Stromal cell of bone marrow (primary cell): ENCODE measurements at places on chromosomes 6 and 20.

DNA sequence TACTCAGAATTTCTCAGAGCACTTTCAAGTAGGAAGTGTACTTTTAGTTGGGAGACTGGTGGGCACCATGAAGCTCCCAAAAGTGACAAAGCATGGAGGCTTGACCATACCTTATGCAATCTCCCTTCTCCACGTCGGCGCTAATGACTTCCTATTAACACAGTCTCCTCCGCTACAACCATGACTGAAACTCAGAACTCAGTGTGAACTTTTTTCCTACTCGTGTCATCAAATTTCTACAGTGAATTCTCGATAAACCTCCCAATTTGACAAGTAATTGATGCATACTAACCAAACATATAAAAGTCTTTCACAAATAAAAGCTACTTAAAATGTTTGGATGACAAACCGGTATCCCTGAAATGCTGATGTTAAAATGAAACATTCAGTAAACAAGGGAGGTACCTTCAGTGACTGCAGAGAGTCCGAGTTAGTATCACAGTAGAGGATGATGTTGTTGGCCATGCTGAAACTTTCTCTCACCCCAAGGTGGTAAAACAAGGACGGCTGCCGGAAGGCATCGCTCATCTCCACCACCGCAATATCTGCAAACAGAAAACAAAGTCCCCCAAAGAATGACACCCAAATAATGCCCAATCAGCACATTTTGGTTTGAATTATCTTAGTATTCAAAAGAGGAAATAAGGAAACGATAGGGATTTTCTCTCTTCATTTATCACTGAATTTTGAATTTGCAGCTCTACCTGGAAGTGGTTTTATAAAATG lies 72.1 kb downstream of the MAP3K5 start:
- no peak for DNase-seq

DNA sequence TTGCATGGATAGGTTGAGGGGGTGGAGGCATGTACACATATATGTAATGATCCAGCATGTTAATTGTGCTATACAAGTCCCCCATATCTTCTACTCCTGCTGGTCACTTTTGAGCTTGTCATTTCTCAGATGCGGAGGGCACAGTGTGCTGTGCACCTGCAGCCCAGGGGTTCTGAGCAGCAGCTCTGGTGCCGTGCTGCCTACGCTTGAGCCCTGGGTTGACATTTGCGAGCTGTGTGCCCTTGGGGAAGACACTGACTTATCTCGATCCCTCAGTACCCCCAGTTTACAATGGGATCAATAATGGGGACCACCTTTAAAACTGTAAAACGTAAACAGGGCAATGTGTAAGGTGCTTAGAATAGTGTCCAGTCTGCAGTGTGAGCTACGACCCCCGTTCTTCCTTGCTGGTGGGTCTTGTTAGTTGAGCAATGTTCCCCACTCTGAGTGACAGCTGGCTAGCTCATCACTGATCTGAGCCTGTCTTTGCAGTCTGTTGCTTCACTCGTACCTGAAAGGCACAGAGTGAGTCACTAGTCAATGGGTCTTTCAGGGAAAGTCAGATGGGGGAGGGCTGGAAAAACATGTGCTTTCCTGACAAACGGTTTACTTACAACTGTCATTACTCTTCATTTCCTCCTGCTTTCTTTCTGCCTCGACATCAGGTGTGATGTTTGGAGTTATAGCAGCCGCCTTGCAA lies 91.7 kb downstream of the SLC2A10 start:
- DNase-seq = no peak

DNA sequence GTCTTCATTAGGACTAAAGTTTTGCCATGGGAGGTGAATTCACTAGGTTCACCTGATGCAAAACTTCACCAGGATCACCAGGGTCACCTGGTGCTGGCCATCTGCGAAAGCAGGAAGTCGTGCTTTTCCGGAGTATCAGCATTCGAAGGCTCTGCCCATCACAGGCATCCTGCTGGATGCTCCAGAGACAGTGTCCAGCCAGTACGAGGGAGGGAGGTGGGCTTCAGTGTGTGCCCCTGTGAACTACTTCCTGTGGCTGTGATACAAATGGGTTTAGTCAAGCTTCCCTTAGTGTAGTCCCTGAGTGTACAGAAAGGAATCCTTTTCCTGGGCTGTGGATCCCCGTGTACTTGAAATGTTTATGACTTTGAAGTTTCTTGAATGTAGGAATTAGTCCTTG lies 3.4 kb upstream of the RPS6KA2 start:
- no peak for DNase-seq

GRCh38 chr6:34205466-34205865 lies 31.2 kb upstream of the HMGA1 start:
- no peak for DNase-seq

GRCh38 chr6:98777762-98778161 lies 56.6 kb upstream of the POU3F2 start:
- no peak for DNase-seq

GRCh38 chr6:2412731-2413130 lies 167.3 kb upstream of the GMDS start:
- peak; percentile 62 for DNase-seq

- DNase-seq = no peak
These were observed 2.7 kb downstream of the VEGFA start for GRCh38 chr6:43772681-43773049.

- no peak for DNase-seq
These were observed 43.0 kb downstream of the VEGFA start for GRCh38 chr6:43812850-43813578.

GRCh38 chr6:18102783-18103509 lies 19.5 kb downstream of the NHLRC1 start:
- no peak for DNase-seq

- DNase-seq = no peak
These were observed 174.0 kb downstream of the MRPL14 start for GRCh38 chr6:43953256-43953655.

- no peak for DNase-seq
These were observed 746 bp downstream of the BACH2 start for GRCh38 chr6:90295854-90296340.

DNA sequence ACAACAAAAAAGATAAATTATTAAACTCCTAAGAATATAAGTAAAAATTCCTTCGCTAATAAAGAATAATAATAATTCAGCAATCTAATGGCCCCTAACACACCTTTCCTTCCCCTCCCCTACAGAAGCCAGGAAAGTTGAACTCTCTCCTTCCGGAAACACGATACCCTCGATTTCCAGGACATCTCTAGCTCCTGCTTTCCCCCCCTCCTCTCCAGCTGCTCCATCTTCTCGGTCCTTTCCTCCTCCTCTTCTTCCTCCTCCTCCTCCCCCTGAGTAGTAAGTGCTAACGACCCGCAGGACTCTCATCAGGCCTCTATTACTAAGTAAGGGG lies 603 bp downstream of the TASP1 start:
- no peak for DNase-seq

GRCh38 chr20:31764641-31765305 lies 25.7 kb downstream of the TPX2 start:
- DNase-seq = no peak

- DNase-seq = no peak
These were observed 615 bp upstream of the NTSR1 start for GRCh38 chr20:62707921-62708521.

DNA sequence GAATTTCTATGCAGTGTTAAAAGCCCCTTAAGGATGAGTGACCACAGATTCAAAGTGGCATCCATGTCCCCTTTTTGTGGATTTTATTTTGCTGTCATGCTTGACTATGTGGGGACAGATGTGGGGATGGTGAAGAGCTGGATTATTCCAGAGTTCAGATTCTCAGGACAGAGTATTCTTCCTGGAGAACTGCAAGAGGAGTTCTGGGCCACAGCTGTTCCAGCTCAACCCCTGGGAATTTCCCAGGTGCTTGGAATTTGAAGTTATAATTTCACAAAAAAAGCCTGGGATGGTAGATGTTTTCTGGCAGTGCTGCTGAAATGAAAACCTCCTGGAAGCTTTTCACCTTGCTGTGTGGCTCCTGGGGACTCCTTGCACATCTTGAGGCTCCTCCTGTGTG lies 671.8 kb upstream of the MARCKS start:
- DNase-seq = no peak

- DNase-seq = no peak
These were observed 70.6 kb downstream of the OLIG3 start for GRCh38 chr6:137423451-137424168.

DNA sequence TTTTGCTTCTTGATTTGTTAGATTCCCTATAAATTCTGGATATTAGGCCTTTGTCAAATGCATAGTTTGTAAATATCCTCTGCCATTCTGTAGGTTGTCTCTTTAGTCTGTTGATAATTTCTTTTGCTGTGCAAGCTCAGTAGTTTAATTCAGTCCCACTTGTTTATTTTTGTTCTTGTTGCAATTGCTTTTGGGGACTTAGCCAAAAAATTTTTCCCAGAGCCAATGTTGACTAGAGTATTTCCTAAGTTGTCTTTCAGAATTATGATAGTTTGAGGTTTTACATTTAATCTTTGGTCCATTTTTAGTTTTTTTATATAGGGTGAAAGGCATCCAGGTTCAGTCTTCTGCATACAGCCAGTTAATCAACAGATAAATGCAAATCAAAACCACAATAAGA lies 96.0 kb downstream of the PRKN start:
- DNase-seq = no peak

DNA sequence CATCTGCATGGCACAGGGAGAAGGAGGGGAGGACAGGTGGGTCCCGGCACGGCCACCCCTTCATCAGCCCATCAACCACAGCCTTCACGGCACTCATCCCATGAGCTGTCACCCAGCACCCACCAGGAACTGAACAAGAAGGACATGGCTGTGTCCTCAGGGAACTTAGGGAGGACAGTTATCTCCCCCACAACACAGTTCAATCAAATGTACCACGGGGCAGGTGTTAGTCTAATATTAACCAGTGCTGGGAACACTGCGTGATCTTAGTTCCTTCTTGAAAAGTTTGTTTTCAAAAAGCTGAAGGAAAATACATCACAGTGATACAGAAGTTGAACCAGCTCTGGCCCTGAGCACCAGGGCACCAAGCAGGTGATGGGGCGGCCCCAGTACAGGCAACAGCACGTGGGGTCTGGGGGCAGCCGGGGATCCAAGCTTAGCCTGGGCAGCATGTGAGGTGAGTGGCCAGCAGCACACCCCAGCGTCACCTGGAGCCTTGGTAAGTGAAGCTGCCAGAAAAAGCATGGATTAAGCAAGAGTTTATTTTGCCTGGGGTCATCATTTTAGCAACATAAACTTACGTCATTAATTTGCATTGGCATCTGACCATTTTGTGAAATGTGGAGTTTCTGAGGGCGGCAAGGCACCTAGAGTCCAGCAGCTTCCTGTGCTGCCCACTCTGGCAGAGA lies 35.5 kb upstream of the AFDN start:
- DNase-seq = no peak

DNA sequence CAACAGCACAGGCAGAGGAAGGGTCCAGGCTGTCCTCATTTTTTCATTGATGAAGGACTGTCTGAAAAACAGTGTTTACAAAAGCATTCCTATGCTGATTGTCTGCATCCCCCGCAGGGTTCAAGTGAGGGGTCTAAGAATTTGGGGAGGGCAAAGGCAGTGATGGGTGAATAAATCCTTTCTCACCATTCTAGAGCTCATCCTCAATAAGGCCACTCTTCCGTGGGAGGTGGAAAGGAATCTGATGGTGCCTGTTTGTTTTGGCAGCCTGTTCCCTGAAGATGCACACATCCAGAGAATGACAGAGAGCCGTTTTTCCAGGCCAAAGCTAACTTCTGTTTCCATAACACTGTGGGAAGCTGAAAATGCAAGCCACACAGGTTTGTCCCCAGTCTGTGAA lies 164.5 kb downstream of the MOXD1 start:
- DNase-seq = no peak

GRCh38 chr6:11384531-11385309 lies 152.3 kb upstream of the NEDD9 start:
- DNase-seq = no peak

GRCh38 chr6:25046942-25047341 lies 111.2 kb upstream of the RIPOR2 start:
- DNase-seq = no peak

- DNase-seq = no peak
These were observed 13.3 kb upstream of the PTPN1 start for GRCh38 chr20:50496773-50497385.

- no peak for DNase-seq
These were observed 181.9 kb downstream of the ZFAND3 start for GRCh38 chr6:38001386-38001785.

GRCh38 chr6:153092082-153093013 lies 38.7 kb downstream of the RGS17 start:
- DNase-seq = peak; percentile 85

- DNase-seq = no peak
These were observed 123.1 kb downstream of the RCAN2 start for GRCh38 chr6:46368169-46368536.

- no peak for DNase-seq
These were observed 31.7 kb downstream of the C20orf173 start for GRCh38 chr20:35497780-35498189.

GRCh38 chr20:5070570-5070969 lies 49.2 kb downstream of the PCNA start:
- no peak for DNase-seq

- DNase-seq = peak; percentile 17
These were observed 33.5 kb upstream of the MCM3 start for GRCh38 chr6:52317841-52318581.

GRCh38 chr20:54475334-54476168 lies at the start of gene DOK5:
Gene DOK5, plus strand, starts transcription at chr20:54475593. Its CDS starts 354 bp downstream, at chr20:54475947.
- DNase-seq = peak; percentile 44

GRCh38 chr6:28167068-28167467 lies 25.4 kb downstream of the ZKSCAN8 start:
- DNase-seq = peak; percentile 58

DNA sequence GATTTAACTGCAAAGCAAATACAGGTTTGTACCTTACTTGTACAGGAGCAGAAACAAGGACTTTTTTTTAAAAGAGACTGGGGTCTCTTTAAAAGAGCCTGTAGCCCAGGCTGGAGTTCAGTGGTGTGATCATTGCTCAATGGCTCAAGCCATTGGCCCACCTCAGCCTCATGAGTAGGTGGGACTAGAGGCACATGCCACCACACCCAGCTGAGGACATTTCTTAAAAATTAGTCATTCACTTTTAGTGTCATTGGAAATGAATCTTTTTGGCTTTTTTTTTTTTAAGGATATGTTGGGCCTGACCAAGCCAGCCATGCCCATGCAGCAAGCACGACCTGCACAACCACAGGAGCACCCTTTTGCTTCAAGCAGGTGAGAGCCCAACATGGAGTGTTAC lies 16.9 kb downstream of the SEC23B start:
- peak; percentile 38 for DNase-seq

DNA sequence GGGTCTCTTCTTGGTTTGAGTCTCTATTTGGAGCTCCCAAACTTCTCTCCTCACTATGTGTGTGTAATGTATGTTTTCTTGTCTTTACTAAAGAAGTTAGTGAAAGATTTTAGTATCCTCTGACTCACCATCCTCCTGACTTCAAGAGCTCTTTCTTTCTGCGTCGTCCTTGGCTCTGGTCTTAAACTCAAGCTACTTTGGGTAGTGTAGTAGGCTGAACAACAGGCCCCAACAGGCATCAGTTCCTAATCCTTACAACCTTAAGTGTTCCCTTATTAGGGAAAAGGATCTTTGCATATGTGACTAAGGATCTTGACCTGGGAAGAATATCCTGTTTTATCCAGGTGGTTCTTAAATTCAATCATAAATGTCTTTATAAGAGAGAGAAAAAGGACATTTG lies 810.2 kb downstream of the MAFB start:
- no peak for DNase-seq

GRCh38 chr20:6140947-6141346 lies 18.1 kb upstream of the FERMT1 start:
- DNase-seq = no peak
